ENCODE measurements at places on chromosomes 5 and 9.
A peak's percentile ranks its signal among the peaks of the same experiment; 100 is the strongest.

DNA sequence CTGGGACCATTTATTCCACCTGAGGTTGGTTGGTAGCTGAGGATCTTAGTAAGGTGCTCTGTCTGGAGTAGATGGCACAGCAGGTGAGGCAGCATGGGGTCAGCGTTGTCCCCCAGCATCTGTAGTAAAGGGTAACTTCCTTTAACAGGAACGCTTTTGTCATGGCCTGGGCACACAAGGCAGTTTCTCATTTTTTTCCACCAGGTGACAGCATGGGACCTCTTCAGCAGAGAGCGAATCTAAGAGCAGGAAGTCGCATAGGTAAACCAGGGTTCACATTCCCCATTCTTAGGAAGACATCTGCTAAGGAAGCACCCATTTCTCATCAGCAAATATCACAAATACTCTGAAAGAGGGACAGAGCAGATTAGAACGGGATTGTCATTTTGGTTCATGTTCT, 56.5 kb downstream of the GPR107 start:
- DNase-seq, result no peak

- DNase-seq, result no peak
Measured at GRCh38 chr5:150148117-150148927, 7.3 kb downstream of the PDGFRB start.

DNA sequence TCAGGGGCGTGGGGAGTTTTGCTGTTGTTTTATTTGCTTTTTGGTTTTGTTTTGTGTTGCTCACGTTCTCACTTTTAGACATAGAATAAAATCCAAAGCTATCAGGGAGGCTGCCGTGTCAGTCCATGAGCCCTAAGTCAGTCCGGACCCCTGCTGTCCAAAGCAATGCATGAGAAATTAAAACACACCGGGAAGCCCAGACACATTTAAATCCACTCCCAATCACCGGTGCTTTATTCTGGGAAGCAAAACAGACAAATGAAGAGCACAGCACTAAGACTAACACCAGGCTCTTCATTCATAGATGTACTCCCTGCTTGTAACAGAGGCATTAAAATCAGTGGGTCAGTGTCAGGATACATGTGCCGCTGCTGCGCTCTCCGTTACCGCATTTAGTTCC, 180.9 kb downstream of the IRX2 start:
- DNase-seq, result no peak

- DNase-seq, result no peak
Measured at GRCh38 chr9:113350107-113350661, 843 bp downstream of the BSPRY start.

DNA sequence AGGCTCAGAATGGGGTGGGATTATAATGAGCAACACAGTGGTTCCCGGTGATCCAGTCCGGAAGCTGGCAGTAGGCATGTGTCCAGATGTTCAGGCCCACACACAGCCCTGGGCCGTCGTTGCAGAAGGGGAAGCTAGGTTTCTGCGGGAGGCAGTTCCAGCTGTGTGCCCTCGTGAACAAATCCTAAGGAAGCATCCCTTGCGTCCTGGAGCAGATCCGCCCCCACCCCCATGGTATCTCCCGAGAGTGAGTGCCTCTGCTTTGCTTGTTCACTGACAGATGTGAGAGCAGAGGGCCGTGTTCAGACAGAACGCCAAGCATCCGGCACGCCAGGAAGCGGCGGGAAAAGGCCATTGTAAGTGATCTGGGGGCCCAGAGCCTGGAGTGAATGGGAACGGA, 104.8 kb downstream of the PDE6A start:
- peak; percentile 28 for DNase-seq

DNA sequence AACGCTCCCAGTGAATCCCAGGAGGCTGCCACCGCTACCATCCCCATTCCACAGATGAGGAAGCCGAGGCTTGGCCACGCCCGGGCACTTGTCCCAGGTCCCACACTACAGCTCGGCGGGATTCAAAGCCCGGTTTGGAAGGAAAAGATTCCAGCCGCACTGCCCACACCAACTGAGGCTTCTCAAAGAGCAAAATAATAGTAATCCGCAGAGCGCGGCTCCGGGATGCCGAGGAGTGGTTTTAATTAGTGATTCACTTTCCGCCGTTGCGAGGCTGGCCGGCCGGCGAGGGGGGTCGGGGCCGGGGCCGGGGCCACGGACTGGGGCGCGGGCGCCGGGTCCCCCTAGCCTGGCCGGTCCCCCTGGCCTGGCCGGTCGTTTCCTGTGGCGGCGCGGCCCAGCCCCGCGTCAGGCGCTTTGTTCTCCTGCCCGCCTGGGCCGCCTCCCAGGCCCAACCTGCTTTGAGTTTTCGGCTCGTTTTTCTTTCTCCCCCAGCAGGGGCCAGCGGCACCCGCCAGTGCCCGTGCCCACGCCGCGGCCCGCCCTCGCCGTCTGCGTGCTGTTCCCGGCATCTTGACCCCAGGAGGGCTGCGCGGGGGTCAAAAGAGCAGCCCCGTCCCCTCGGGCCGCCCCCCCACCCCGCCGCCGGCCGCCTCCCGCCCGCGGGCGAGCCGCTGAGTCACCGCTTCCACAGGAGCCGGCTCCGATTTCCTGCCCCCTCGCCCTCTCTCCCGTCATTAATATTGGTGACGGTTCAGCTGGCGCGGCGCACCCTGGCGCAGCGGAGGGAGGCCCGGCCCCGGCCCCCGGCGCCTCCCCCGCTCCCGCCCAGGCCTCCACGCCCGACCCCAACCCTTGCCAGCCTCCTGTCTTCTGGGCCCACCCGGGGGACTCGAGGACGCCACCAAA, 31.2 kb downstream of the FGF18 start:
- peak; percentile 61 for DNase-seq

GRCh38 chr9:24462951-24463350, 82.7 kb downstream of the IZUMO3 start:
- DNase-seq, result no peak

DNA sequence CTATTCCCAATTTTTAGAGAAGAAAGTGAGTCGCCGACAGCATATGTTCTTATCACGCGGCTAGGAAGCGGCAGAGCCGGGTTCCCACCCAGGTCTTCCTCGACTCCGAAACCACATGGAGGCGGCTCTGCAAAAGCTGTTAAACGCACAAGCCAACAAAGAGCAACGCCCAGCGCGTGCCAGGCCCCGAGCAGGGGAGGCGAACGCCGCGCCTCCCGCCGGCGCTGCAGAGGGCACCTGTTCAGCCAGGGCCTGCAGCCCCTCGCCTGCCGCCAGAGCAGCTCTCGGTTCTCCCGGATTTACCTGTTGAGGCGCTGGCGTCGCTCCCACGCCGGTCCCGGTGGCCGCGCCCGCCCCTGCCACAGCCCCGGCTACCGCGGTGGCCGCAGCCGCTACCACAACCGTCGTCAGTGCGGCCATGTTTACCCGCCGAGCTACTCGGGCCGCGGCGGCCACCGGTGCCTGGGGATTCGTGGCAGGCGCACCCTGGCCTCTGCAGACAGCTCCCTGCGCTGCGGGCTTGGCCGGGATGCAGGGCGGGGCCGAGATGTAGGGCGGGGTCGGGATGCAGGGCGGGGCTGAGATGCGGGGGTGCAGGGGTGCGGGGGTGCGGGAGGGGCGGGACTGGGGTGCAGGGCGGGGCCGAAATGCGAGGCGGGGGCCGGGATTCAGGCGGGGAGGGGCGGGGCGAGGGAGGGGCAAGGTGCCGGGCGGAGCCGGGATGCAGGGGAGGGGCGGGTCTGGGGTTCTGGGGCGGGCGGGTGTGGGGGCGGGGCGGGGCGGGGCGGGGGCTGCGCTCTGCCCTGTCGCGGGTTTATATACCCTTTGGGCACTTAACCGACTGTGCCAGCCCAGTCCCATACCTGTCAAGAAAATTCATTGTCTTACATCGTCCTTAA, at the start of gene CCDC112:
Gene CCDC112, minus strand, starts transcription at position 531 of the 899 bp plus-strand sequence. Its CDS starts 111 bp downstream, at position 420.
- peak; percentile 85 for DNase-seq

DNA sequence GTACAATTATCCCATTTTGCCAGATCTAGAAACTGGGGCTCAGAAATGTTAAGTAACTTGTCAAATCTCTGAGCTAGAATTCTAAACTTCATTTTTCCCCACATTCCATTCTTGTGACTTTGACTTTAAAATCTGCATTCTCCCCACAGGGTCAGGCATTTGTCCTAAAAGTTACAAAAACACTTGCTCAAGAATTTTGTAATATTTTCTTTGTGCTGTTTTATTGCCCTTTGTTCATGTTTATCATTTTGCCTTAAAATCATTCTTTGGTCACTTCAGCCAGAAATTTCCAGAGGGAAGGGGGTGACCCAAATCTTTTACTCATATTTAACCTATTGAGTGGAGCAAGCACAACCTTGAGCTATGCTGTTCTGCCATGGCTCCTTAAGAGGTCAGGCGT, 120.1 kb upstream of the CCL21 start:
- DNase-seq, result peak; percentile 1

DNA sequence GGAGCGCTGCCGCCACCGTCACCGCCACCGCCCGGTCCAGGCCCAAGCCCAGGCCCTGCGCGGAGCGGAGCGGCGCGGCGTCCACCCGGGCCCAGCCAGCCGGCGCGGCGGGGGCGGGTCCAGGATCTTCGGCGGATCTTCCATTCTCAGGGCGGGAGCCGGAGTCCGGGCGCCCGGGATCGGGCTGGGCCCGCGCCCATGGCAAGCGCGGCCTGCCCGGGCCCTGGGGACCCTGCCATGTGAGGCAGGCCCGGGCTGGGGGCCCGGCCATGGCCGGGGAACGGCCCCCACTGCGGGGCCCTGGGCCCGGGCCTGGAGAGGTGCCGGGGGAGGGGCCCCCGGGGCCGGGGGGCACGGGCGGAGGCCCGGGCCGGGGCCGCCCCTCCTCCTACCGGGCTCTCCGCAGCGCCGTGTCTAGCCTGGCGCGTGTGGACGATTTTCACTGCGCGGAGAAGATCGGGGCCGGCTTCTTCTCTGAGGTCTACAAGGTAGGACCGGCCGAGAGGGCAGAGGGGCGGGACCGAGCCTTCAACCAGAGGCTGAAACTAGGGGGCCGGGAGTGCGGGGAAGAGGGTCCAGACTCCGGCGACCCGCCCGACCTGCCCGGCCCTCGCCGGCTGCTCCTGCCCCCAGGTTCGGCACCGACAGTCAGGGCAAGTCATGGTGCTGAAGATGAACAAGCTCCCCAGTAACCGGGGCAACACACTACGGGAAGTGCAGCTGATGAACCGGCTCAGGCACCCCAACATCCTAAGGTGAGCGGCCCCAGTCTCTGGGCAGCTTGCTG, 482 bp downstream of the TESK1 start:
- peak; percentile 9 for DNase-seq

GRCh38 chr5:153809166-153809565, 229.5 kb downstream of the FAM114A2 start:
- DNase-seq, result no peak

GRCh38 chr5:78677777-78678668, 29.5 kb upstream of the LHFPL2 start:
- DNase-seq, result peak; percentile 84

- DNase-seq, result no peak
Measured at GRCh38 chr5:177396078-177396477, 4.4 kb downstream of the PFN3 start.

DNA sequence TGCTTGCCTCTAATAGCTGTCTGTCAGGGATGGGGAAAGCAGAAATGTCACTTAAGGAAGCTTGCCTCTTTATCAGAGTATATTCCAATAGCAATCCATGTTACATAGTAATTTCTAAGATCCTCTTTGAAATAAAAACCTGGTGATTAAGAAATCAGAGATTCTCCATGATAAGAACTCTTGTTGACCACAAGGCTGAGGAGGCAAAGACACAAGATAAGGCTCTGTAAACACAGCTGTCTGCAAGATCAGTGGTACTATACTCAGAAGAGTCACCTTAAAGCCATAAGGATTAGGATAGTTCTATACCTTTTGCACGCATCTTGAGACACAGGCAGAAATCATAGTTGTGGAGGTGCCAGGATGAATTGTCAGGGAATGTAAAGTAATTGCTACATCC, 40.3 kb downstream of the HEXB start:
- DNase-seq, result no peak

DNA sequence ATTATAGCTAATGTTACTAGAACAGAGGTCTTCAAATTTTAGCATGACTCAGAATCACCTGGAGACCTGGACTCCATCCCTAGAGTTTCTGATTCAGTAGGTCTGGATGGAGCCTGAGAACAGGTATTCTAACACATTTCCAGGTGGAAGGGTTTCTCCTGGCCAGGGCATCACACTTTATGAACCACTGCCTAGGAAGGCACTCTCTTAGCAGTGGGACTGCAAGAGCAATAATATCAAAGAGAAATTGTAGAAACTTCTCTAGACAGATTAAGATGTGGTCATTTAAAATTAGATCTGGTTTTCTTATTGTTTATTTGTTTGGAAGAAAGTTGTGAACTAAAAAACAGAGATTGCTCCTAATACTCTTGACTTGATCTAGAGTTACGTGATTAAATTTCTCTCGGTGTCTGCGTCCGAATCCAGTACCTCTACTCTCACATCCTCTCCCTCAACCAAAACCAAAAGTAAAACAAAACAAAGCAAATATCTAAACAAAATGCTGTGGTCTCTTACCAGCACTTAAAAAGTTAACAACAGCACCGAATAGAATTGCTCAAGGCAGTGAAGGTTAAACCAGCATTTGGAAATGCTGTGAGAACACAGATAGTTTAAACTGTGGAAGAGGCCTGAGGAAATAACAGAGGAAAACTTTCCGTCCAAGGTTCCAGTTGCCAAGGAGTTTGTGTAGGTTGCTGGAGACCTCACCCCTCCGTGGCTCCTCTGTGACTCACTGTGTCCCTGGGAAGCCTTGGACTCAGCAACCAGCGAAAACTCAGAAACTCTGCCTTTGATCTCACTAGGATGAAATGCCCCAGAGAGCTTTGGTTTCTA, 193.4 kb downstream of the ARRDC3 start:
- peak; percentile 27 for DNase-seq

- no peak for DNase-seq
Measured at GRCh38 chr9:117464941-117465616, 50.2 kb upstream of the ASTN2 start.
